ENCODE measurements at places on chromosomes 16 and 17.

DNA sequence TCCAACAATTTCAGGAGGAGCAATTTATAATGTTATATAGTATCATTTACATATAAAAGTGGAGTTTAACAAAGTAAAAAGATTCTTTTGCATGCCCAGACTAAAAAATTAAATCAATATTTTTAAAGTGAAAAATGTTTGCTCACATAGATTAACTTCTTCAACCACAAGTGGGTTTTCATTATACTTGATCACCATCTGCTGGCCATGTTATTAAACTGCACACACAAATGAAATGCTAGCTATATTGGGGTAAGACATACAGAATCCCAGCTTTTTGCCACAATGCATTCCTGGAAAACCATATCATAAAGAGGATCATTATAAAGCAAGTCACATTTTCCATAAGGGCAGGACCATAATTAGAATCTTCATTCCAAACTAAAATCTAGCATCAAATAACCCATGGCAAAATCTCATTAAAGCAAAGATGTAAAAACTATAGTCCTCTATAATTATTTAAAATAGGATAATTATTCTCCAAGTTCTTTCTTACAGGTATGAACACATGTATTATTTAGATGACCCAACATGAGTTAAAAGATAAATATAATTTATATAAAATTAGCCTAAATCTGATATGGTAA lies 26.3 kb downstream of the CEP112 start:
- no peak for DNase-seq

DNA sequence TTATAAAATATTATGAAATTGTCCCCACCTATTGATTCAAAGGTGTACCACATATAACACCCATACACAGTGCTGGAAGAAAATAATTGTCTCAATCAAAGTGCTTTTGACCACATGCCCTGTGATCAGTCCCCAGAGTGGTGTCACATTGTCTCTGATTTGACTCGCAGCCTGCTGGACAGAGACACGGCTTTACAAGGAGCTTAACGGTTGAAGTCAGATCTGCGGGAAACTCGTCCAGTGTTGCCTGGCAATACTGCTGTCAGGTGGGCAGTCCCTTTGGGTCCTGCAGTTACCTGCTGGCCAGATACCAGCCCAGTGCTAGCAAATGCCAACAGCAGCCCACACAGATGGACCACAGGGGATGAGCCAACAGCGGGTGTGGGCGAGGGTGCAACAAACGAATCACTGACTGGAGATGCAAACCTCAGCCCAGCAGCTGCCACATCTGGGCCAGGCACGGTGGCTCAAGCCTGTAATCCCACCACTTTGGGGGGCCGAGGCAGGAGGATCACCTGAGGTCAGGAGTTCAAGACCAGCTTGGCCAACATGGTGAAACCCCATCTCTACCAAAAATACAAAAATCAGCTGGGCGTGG lies 26.2 kb upstream of the SSTR2 start:
- DNase-seq: no peak

DNA sequence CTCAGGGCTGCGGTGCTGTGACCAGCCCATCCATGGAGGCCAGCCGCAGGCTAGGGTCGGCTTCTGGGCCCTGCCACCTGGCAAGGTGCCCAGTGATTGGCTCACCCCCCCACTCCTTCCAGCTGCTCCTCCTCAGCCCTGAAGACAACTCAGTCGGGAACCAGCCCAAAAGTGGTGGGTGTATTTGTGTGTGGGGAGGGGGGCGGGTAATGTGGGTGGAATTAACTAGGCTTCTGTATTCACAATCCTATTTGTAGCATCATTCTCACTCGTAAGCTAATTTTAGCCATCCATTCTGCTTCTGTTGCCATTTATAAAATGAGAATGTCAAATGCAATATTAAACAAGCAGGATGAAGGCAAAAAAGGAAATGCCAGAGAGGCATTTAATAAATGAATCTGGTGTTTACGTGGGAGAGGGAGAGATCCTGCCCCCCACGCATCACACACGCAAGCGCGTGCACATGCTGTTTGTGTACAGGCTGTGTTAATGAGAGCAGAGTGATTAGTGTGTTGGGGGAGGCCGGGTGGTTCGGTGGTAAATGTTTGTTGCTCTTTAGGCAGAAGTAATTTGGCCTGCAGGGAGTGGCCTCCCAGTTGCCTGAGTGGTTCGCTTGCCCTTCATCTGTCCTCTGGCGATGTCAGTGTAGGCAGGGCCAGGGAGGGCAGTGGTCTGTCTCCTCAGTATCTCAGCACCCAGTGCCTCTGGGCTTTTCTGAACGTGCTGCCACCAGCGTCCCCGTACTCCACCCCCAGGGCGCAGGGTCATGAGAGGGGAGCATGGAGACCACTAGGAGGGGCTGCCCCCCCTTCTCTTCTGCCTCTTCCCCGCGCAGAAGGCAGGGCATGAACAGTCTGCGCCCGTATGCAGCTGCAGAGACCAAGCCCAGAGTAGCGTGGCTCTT lies 140.1 kb downstream of the CCDC182 start:
- DNase-seq: no peak

GRCh38 chr16:76162046-76162445 lies 115.2 kb upstream of the CNTNAP4 start:
- no peak for DNase-seq

GRCh38 chr17:6509921-6510320 lies 46.4 kb downstream of the PITPNM3 start:
- no peak for DNase-seq

DNA sequence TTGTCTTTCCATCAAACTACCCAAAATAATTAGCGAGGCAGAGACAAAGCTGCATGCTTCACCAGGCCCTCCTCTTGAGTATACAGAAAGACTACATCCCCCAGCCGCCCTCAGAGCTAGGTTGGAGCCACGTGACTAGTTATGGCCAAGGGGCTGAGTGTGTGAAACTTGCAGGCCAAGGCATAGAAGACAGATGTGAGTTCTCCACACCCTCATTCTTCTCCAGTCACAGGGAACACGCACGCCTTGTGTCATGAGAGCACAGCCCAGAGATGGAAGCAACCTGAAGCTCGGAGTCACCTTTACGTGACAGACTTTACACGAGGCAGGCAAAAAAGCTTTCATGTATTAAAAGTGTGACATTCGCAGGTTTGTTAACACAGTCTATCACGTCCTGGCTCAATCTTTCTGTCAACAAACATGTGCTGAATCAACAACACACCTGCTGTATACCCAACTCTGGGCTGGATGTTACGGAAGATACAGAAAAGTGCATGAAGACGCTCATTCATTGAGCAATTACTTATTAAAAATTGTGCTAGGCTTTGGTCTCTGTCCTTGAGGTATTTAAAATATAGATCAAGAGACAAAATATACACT lies 38.3 kb downstream of the STX8 start:
- DNase-seq: no peak

DNA sequence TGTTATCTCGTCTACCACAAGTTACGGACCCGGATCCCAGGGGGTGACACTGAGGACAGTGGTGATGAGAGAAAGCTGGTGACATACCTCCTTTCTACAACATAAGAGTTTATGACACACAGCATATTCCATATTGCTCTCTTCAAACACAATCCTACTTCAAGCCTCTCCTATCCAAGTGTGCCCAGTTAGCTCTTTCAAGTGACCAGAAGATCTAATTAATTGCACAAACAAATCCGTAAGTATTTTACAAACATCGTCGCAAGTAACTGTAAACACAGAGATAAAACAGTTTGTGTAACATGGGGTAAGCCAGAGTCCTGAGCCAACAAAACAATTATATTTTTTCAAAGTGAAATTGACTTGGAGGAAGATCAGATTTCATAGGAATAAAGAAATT lies 235.0 kb downstream of the CHD9NB start:
- DNase-seq: no peak

DNA sequence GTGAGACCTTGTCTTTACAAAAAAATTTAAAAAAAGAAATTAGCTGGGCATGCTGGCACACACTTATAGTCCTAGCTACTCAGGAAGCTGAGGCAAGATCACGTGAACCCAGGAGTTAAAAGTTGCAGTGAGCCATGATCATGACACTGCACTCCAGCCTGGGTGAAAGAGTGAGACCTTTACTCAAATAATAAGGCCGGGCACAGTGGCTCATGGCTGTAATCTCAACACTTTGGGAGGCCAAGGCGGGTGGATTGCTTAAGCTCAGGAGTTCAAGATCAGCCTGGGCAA lies 11.5 kb upstream of the RIPOR1 start:
- no peak for DNase-seq

GRCh38 chr17:49338883-49339282 lies 23.2 kb downstream of the ZNF652 start:
- DNase-seq: no peak

DNA sequence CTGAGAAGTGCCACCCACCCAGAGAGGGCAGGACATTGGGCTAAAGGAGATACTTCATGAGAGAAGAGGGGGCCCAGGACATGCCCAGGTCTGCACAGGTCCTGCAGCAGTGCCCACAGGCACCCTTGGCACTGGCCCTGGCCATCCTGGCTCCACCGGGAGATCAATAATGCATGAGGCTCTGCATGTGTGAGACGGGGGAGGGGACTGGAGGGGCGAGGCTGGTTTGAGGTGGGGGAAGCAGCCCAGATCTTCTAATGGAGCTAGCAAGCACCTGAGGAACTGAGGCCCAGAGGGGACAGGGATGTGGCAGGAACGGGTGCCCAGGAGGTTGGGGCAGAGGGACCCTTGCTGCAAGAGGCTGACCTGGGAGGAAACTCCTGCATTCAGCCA lies 567 bp downstream of the OSBPL7 start:
- no peak for DNase-seq

- DNase-seq: no peak
These were observed 25.8 kb upstream of the KLHDC4 start for GRCh38 chr16:87791295-87792204.

DNA sequence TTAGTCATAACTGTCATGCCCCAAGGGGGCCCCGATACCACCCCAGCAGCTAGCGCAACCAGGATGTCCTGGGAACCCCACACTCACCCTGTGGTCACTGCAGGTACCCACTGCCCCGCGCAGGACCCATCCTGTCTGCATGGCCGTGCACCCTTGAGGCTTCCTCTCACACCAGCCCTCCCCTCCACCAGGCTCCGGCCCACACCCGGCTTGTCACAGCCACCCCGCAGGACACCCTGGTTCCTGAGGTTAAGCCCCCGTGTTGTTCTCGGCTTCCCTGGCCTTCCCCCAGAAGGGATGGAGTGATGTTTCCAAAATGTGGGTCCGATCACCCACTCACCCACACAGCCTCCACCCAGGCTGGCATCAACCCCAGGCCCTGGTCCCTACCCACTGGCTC lies 7.5 kb downstream of the DNASE1L2 start:
- DNase-seq: no peak

DNA sequence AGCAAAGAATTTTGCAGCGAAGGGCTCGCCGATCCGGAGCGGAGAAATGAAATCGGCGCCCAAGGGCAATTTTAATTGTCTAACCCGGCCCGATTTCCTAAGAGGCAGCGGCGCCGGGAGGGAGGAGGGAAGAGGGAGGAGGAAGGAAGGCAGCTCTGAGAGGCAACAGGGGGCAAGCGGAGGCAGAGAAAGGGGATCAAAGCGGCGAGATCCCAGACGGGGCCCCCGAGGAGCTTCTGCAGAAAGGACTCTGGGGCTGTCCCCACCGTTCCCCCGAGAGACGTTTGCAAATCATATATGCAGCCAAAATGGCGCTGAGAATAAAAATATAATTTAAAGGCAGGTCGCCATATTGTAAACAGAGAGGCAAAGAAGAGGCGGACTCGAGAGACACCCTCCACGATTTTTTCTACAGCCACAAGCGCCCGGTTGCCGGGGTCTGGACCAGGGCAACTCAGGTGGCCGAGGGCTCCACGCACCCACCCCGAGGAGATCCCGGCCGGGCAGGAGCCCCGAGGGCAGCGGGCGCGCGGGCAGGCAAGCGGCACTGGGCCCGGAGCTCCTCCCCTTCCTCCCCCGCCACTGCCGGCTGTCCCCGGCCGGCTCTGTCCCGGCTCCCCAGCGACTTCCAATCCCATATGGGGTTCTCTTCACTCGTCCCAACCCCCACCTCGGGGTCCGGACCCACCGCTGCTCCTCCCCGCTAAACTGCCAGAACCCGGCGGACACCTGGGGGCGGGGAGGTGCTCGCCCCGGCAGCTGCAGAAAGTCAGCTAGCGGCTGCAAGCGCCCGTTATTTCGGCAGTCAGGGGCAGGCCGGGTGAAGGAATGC lies 1.9 kb downstream of the PHF12 start:
- peak; percentile 25 for DNase-seq

DNA sequence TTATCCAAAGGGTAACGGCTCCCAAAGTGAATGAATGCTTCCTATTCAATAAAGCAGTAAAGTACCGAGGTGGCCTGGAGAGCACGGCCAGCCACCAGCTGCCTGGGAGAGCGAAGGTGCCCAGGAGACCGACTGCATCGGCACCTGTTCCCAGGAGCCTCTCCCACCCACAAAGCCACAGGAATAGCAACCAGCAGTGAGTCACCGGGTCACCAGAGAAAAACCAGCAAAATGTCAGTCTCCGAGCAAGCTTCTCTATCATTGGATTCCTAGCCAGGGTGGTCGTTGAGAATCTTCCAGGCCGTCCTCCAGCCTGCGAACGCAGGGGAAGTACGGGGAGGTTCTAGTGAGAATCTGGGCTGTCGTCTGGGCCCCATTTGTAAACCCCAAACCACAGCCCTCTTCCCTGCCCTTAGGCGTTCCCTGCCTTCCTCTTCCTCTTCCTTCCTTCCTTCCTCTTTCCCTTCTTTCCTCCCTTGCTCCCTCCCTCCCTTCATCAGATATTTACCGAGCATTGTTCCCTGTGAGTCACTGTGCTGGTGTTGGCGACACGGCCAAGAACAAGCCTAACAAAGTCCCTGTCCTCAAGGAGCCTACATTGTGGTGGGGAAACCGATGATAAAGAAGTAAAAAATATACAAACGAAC lies 114.6 kb downstream of the SLC39A11 start:
- no peak for DNase-seq

DNA sequence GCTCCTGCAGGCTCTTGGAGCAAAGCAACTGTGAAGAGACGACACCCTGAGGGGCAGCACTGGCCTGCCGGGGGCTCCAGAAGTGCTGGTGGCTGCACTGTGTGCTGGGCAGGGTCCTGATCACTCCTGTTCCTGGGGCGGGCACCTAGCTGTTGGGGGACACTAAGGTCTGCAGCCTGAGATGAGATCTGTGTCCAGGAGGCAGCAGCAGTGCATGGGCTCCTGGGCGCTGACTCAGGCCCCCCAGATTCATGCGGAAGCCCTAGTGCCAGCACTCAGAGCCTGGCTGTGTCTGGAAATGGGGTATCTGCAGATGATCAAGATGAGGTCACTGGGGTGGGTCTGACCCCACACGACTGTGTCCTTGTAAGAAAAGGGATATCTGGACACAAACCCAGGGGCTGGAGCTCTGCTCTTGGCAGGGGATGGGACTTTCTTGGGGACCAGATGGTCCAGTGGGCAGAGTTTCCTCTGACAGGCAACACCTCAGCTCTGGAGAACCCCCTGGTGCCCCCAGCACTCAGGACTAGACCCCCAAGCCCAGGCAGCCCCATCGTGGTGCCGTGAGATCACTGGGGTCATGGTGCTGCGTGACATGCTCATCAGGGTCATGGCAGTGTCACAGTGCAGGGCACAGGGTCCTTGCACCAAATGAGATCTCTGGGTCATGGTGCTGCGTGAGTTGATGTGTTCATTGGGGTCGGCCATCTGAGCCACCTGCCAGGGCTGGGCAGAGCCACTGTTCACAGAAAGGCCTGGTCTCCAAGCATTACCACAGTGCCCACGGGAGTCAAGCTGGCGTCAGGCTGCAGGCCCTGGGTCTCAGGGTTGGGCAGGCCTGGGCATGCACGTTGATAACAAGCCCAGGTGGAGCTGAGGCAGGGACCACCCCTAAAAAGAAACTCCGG lies 9.5 kb downstream of the FAAP100 start:
- no peak for DNase-seq
